WTC11 (cell line): ENCODE measurements at places on chromosomes 3 and 15.

- peak; percentile 54 for DNase-seq
Observed at GRCh38 chr3:64684715-64685261, 3.0 kb downstream of the ADAMTS9 start.

- peak; percentile 33 for DNase-seq
Observed at GRCh38 chr3:135078283-135078682, 283.2 kb downstream of the EPHB1 start.

DNA sequence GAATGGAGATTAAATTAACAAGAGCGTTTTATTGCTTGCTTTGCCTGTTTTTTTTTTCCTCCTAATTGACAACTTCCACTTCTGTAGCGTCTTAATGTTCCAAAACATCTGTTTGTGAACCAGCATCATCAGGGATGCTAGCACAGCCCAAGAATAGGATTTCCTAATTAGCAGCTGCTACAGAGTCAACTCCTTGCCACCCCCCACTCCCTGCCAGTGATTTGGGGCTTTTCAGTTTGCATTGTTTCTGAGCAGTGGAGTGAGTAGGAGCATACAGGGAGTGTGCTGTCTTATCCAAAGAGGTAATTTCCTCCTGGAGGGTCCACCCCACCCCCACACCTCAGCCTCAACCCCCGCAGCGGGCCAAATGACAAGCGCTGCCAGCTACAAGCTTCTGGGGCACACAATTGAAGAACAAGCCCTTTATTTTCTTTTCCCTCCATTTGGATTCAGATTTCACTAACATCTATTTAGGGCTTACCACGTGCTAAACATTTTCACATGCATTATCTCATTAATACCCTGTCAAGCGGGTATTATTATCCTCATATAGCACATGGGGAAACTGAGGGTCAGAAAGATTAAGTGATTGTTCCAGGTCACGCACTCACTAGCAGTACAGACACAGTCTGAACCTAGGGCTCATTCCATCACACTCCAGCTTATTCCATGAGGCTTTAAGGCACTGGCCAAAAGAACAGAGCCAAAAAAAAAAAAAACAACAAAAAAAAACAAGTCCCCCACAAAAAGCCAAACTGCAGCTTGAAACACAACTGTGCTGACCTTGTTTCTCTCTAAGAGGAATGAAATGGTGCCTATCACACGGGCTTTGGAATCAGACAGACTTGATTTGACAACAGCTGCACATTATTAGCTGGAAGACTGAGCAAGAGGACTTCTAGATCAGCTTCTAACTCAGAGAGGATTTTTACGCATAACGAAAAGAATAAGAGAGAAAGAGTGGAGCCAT, 16.4 kb downstream of the HEG1 start:
- DNase-seq = no peak

DNA sequence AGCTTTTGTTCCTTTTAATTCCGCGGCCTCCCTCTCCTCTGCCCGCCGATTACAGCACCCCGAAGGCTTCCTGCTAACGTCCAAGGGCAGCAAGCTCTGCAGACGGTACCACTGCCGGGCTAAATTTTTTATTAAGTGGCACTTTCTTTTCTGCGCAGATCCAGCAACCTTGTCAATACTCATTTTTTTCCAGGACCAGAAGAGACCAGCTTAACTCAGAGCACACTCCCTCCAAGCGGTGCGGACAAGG, 542 bp upstream of the MEIS2 start:
- no peak for DNase-seq

DNA sequence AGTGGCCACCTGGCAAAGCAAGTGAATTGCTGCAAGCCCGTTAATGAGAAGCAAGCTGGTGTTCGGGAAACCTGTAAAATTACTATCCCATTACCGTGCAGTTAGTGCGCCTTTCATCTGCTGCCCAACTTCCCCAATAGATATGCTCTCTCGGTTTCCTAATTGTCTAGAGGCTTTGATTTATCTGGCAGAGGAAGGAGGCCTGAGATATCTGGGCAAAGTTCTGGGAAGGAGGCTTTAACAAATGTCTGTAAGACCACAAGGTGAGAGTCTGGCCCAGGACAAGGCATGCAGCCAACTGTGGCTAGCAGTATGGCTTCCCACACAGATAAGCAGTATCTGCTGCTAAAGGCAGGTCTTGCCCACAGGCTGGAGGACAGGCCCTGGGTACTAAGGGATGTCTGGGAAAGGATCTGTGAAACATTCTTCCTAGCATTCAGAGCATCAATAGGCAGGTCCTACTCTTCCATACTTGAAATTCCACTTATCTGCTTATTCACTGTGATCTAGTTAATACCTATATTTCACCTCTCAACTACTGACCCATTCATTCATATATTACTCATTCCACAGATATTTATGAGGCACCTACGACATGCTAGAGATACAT, 130.0 kb upstream of the SLC2A2 start:
- no peak for DNase-seq

GRCh38 chr3:143220741-143221140, 101.2 kb downstream of the CHST2 start:
- DNase-seq = no peak
